CD8-positive, alpha-beta memory T cell (primary cell): ENCODE measurements at places on chromosomes 7 and 10. TPM values are rescaled to one million over a fixed set of nuclear protein-coding genes. Genes with fewer than 3 reads are reported as not detected.

EPDR1 gene
- total RNA-seq: 1.4 TPM

SFRP4 gene
- not detected for total RNA-seq

MMD2 gene
- not detected for total RNA-seq

CUZD1 gene
- 1.6 TPM for total RNA-seq

ZP3 gene
- 1.6 TPM for total RNA-seq

HPSE2 gene
- 0.07 TPM for total RNA-seq

CRHR2 gene
- total RNA-seq: not detected

BLNK gene
- not detected for total RNA-seq

SNCG gene
- not detected for total RNA-seq

HYAL4 gene
- total RNA-seq: not detected

PLAC9 gene
- not detected for total RNA-seq

SPDYE11 gene
- total RNA-seq: not detected

TRIM73 gene
- 4.7 TPM for total RNA-seq

CYREN gene
- 77.2 TPM for total RNA-seq

SFRP5 gene
- not detected for total RNA-seq

SDK1 gene
- 0.04 TPM for total RNA-seq

DPYSL4 gene
- total RNA-seq: 3.3 TPM

MSMB gene
- total RNA-seq: not detected

CC2D2B gene
- not detected for total RNA-seq

NEUROG3 gene
- total RNA-seq: not detected

AKR1C8 gene
- 0.20 TPM for total RNA-seq

NEURL1 gene
- 1.5 TPM for total RNA-seq

AGBL3 gene
- total RNA-seq: 3.2 TPM

NXPH1 gene
- not detected for total RNA-seq

BMI1 gene
- 87.8 TPM for total RNA-seq

CUTC gene
- total RNA-seq: 26.7 TPM

PON3 gene
- not detected for total RNA-seq

RARRES2 gene
- total RNA-seq: not detected

CYP17A1 gene
- total RNA-seq: not detected

MYH16 gene
- not detected for total RNA-seq

WNT8B gene
- total RNA-seq: not detected

SCART1 gene
- total RNA-seq: 1.4 TPM

ASZ1 gene
- total RNA-seq: not detected

BAMBI gene
- total RNA-seq: 1.4 TPM

FAM25G gene
- total RNA-seq: not detected

ANKRD16 gene
- total RNA-seq: 7.2 TPM

CUL2 gene
- 59.4 TPM for total RNA-seq

KLLN gene
- 0.80 TPM for total RNA-seq

NKX1-2 gene
- total RNA-seq: not detected

TMEM236 gene
- total RNA-seq: 0.09 TPM

INA gene
- 0.73 TPM for total RNA-seq

PLPP4 gene
- total RNA-seq: not detected

MAT1A gene
- total RNA-seq: not detected

MRLN gene
- total RNA-seq: not detected

AP5Z1 gene
- total RNA-seq: 49.8 TPM

CALCR gene
- total RNA-seq: not detected

ZMIZ2 gene
- total RNA-seq: 119 TPM

CFAP70 gene
- total RNA-seq: 0.86 TPM
